ENCODE measurements at places on chromosomes 6 and 20. TPM values are rescaled to one million over a fixed set of nuclear protein-coding genes. Genes with fewer than 3 reads are reported as not detected.

Gene PNLDC1
- not detected for total RNA-seq

Gene HTR1E
- not detected for total RNA-seq

Gene OR2H1
- total RNA-seq: not detected

Gene TAGAP
- 2.8 TPM for total RNA-seq

Gene TBX18
- 0.78 TPM for total RNA-seq

Gene BPIFB4
- total RNA-seq: not detected

Gene FOXS1
- total RNA-seq: 0.52 TPM

Gene ALDH8A1
- 0.55 TPM for total RNA-seq

Gene TUBB1
- not detected for total RNA-seq

Gene TFAP2C
- total RNA-seq: 1.6 TPM

DNA sequence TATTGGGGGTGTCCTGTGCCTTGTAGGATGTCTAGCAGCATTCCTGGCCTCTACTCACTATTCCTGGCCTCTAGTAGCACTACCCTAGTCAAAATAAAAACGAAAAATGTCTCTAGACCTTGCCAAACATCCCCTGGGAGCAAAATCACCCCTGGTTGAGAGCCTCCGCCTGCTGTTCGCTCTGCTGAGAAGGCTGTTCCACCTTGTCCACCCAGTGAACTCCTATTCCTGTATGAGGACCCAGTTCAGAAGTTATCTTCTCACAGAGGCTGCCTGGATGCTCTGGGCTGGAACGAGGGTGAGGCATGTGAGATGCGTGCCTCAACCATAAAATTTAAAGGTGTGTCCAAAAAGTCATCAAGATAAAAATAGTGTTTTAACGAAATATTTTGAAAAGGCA lies 101.9 kb downstream of the TOX2 start:
- no peak for DNase-seq

DNA sequence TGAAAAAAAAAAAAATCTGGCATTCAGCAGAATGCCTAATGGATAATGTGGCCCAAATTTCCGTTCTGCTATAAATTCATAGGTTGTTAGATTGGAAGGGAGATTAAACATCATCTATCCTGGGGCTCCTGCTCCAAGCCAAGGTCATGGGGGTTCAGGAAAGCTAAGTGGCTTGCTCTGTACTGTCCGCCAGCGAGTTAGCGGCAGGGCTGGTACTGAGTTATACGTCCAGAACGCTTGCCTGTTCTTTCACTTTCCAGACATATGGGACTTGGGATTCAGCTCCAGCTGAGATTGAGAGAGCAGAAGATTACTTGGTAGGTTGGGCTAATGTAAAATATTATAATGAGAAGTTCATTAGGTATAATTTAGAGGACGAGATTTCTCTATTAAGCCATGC lies 858 bp downstream of the RWDD1 start:
- peak; percentile 59 for DNase-seq

- no peak for DNase-seq
These were observed 110.1 kb downstream of the IYD start for GRCh38 chr6:150478656-150479545.

DNA sequence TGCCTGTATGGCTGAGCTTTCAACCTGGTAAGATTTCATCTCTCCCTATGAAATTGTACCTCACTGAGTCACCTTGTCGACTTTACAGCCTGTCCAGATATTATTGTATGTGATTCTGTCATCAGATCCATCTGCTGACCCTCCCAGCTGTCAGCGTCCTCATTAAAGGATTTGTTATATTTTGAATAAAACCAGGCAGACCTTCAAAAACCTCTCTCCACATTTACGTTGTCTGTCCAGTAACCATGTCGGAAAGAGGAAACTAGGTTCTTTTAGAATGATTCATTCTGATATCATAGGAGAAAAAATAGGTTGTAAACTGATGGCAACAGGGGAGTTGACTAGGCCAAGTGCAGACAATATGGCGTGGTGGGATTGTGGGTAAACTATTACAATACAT lies 38.5 kb downstream of the TSPYL4 start:
- DNase-seq: no peak

- DNase-seq: no peak
These were observed 67.9 kb upstream of the PTGIS start for GRCh38 chr20:49635866-49636265.

DNA sequence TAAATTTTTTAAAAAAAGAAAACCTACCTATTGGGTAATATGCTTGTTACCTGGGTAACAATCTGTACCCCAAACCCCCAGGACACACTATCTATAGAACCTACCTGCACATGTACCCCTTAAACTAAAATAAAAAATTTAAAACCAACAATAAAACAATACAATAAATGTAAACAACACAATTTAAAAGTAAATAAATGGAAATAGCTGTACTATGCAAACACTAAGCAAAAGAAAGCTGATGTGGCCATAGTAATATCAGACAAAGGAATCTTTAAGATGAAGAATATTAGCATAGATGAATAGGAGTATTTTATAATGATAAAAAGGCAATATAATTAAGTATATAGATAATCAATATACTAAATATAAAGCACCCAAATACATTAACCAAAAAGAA lies 50.3 kb downstream of the ROS1 start:
- DNase-seq: no peak

DNA sequence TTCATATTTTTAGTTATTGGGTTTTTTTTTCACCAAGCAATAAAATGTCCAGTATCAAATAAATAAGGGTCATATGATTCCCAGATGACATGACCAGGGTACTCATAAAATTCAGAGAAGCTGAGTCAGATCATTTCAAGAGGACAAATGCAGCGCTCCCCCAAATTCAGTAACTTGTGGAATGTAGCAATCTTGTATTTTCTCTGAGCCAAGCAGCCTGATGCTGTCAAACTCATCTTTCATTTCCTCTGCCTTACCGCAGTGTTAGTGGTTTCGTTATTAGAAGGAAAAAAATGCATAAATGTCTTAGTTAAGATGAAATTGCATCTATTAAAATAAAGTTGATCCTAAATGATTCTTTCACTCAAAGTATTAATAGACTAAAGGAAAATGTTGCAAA lies 57.8 kb upstream of the EDN1 start:
- no peak for DNase-seq

- DNase-seq: no peak
These were observed 488.3 kb downstream of the CDH26 start for GRCh38 chr20:60446267-60447111.

GRCh38 chr20:19423097-19423899 lies 210.9 kb downstream of the SLC24A3 start:
- DNase-seq: no peak

DNA sequence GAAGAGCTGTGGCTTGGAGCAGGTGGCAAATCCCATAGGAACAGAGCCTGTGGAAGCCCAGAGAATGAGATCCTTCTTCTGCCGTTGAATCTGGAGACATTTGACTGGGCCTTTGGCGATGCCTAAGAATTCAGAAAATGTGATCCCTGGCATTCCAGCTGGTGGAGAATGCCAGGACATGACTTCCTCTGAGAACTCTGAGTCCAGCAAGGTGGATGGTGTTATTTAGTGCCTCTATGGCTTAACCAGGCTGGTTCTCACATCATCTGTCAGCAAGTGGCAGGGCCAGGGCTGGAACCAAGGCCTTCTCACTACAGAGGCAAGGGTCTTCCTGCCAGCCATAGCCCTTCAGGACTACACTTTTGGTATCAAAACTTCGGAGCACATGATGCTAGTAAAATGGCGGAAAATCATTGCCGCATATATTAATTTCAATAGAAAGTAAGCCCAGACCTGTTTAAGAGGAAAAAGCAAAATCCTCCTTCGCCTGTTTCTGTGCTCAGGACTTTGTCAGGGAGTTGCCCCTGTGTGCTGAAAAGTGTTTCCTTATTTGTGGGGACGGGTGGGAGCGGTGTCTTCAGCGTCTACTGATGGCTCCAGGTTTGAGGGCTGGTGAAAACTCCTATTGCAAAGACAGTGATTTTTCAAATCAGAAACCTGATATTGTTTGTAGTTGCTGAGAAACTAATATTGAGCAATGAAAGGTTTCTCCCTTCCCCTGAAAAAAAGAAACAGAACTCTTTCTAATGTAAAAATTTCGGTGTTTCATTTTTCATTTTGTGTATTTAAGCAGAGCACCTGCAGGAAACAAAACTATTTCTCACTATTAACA lies 23.9 kb downstream of the DUSP22 start:
- no peak for DNase-seq

- no peak for DNase-seq
These were observed 2.3 kb downstream of the RNF144B start for GRCh38 chr6:18389479-18389878.

- DNase-seq: no peak
These were observed 91.0 kb downstream of the TBXT start for GRCh38 chr6:166076625-166077024.

GRCh38 chr6:131292145-131292938 lies 157.1 kb downstream of the AKAP7 start:
- DNase-seq: no peak

GRCh38 chr20:37421060-37421905 lies 75.3 kb downstream of the SRC start:
- DNase-seq: no peak

DNA sequence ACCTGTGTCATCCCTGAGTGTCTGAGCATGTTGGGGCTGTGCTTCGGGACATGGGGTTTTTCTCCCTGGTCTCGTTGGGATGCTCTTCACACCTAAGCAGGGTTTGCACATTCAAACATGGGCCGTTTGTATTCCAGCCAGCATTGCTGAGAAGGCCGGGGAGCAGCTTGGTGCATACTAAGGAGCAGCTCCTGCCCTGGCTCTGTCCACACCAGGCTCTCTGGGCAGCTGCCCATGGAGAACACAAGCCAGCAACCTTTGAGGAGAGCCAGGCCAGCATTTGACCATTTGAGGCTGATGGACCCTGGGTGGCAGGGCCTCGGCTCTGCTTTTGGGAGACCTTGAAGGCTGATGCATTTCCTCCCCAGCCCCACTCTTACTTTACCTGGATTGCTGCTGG lies 92.1 kb downstream of the PHACTR3 start:
- no peak for DNase-seq

DNA sequence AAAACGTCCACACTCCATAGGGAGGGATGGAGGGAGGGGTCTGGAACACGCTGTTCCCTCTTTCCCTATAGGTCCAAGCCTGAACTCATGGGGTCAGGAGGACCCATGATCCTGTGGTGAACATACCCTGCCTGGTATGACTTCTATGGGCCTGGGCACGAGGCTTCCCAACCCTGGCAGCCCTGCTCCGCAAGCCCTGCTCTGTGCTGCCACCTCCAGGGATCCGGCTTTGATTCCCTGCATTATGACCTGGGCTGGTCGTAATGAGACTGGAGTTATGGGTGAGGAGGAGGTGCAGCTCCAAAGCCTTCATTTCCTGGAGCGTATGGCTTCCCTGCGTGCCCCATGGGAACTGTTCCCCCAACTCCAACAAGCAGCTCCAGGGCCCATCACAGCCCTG lies 54.9 kb downstream of the CDH22 start:
- peak; percentile 34 for DNase-seq
